ENCODE measurements at places on chromosomes 11 and 22.

DNA sequence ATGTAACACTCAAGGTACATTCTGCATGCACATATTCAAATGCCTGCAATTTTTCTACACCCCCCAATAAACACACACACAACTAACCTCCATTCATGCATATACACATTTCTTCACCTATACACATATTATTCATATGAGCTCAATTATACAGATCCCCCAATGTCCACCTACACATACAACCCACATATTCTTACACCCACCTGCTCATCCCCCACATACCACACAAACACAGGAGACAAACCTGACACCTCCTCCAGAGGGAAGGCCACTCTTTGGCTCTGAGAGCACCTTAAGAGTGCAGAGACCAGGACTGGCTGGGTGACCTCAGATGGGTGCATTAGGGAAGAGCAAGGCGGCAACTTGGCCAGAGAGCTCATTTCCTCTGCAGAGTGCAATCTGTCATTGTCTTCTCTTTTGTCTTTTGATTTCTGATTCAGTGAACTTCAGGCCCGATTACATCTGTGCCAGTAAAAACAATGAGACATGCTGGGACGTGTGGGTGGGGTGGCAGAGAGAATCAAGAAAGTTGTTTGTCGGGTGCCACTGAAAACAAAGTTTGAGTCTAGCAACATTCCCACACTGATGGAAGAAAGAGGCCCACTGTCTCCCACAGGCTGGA lies 208.4 kb downstream of the NXPE2 start:
- no peak for DNase-seq

GRCh38 chr11:29314211-29314610 lies 702.6 kb downstream of the KCNA4 start:
- no peak for DNase-seq

DNA sequence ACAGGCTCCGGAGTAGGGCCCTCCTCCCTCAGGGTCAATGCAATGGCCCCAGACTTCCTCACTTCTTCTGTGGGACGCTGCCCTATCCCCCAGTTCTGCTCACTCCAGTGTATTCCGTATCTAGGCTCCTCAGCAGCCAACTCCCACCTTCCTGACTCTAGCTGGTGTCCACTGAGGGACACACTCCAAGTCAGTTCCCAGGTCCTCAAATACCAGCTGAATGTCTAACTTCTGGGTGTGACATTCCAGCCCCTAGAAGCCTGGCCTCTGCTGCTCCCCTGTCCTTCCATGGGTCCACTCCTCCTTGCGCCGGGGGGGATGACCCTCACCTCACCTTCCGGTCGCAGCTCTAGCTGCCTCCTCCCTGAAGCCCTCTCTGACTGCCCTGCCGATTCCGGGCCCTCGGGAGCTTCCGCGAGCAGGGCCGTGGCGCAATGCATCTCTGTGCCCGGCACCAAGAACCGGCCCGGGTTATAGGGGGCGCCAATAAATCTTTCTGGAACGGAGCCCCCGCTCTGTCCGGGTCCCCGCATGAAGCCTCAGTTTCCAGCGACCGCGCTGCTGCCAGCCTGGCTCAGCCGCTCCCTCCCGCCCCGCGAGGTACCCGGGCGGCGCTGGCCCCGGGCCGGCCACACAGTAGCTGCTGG lies 15.4 kb downstream of the BAD start:
- no peak for DNase-seq

GRCh38 chr22:17407643-17408042 lies 38.4 kb downstream of the CECR2 start:
- DNase-seq, result no peak

DNA sequence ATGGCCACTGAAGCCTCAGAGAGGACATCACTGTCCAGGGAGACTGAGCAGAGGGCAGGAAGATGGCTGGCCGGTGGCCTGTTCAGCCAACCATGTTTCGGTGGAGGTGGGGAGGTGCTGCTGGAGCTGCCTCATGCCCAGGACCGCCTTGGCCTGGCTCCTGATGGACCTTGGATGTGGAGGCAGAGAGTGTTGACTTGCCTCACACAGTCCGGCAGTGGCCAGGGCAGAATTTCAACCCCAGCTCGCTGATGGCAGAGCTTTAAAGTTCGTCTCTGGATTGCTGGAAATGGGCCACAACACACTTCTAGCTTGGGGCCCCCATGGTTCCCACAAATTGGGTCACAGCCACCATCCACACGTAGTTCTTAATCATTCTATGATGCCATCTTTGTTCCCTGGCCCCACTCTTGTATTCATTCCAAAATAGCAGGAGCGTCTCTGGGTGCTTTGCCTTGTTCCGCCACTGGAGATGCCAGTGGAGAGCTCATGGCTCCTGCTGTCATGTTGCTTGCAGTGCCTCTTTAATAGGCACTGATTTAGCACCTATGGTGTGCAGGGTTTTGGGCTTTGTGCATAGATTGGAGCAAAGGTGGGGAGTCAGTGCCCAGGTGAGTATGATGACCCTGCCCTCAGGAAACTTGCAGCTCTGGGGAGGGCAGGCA lies 5.6 kb downstream of the MAPK8IP1 start:
- DNase-seq, result no peak
